ENCODE measurements at places on chromosomes 3 and 15.

GRCh38 chr3:123351501-123351900 is 97.4 kb downstream of the ADCY5 start:
- no peak for DNase-seq

DNA sequence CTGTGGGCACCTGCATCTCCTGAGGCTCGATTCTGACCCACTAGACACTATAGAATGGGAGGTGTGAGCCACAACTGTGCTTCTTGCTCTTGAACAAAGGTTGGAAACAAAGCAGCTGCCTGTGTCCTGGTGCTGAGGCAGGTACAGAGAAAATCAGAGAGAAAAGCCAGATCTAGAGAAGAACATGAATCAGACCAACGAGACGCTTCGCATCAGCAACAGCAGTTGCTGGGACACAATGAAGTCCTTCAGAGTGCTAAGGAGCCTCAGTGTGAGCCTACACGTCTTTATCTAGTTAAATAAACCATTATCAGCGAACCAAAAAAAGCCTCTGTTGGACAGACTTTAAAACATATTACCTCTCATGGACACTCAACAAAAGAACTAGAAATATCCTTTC is 86.3 kb upstream of the MEX3B start:
- no peak for DNase-seq

- no peak for DNase-seq
These were observed 172.6 kb upstream of the UMPS start for GRCh38 chr3:124557433-124558232.

GRCh38 chr15:72824112-72824511 is 40.6 kb upstream of the ADPGK start:
- no peak for DNase-seq

- no peak for DNase-seq
These were observed at the start of gene KCNMB2 for GRCh38 chr3:178536211-178537079. Gene KCNMB2, plus strand, starts transcription at chr3:178536436.

GRCh38 chr3:50292159-50293078 is at the start of gene IFRD2:
Gene IFRD2, minus strand, starts transcription at chr3:50292429. Its CDS starts 155 bp downstream, at chr3:50292274.
- DNase-seq, result no peak

GRCh38 chr3:39529577-39529976 is 62.1 kb downstream of the MOBP start:
- DNase-seq, result no peak

DNA sequence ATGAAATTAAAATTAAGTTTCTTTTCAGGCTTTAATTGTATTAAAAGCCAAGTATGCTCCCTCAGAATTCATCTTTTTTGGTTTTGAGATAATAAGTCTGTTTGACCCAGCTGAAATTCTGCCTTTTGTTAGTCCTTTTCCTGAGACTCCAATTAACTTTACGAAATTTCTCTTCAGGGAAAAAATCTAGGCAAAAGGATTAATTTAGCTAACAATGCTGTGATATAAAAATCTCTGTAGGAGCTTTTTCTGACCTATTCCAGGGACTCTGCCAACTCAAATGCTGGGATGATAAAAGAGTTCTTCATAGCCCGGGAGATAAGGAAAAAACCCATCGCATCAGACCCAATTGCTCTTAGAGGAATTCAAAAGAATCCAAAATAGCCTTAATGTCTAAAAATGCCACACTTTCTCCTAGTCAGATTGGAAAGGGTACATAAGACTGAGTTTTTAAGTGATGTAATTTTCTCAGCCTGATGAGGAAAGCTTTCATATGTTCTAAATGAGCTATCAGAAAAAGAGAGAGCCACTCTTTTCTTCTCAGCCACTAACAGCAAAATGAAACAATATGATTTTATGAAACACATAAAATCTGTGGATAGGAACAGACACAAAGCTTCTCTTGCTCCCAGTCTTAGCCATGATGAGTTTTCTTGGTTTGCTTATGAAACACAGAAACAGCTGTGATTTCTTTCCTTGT is 405.1 kb downstream of the ROBO1 start:
- DNase-seq, result no peak

GRCh38 chr3:42747581-42747980 is 25.5 kb downstream of the CCDC13 start:
- DNase-seq, result no peak
